ENCODE measurements at places on chromosomes 6 and 20.

GRCh38 chr20:63955827-63956663, at the start of gene UCKL1:
TSS of gene UCKL1 (minus strand) at chr20:63956416. CDS start at chr20:63956372, 44 bp downstream.
- DNase-seq: peak; percentile 87

GRCh38 chr20:22475662-22476061, 108.7 kb downstream of the FOXA2 start:
- no peak for DNase-seq

- DNase-seq: peak; percentile 54
Observed at GRCh38 chr20:24765316-24766142, 183.5 kb upstream of the CST7 start.

DNA sequence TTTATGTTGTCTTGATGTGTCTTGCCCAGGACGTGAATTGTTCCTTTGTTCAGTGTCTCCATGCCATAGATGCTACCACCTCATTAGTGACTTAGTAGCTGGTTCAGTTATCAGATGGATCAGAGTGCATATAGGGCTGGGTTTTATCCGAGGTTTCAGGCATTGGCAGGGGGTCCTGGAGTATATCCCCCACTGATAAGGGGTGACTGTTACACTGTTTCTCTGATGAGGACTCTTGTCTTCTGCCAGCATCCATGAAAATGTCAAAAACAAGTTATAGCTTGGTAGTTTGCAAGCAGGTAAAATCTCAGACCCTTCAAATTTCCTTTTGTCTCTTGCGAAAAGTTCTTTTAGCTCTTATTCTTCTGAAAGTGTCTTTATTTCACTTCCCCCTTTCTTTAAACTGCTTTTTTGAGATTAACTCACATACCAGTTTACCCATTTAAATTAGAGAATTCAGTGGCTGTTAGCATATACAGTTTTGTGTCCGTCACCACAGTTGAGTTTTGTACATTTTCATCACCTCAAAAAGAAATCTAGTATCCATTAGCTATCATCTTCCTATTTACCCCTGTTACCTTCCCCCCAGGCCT, 109.2 kb downstream of the CDYL start:
- DNase-seq: no peak

DNA sequence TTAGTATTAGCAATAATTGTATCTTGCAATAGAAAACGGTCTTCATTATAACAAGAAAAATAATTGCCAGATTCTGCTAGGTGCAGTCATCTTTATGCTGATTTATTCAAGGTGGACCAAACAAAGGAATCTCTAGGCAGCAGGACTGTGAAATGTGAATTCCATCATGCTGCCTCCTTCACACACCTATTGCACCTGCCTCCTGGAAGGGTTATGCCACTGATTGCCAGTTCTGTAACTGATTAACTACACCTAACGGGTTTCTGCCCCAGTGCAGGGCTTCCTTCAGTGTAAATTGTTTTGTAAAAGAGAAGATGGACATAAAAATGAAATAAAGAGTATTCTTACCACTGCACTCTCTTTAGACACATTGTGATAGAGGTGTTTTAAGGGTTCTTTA, 96.1 kb downstream of the FOXO3 start:
- DNase-seq: no peak

DNA sequence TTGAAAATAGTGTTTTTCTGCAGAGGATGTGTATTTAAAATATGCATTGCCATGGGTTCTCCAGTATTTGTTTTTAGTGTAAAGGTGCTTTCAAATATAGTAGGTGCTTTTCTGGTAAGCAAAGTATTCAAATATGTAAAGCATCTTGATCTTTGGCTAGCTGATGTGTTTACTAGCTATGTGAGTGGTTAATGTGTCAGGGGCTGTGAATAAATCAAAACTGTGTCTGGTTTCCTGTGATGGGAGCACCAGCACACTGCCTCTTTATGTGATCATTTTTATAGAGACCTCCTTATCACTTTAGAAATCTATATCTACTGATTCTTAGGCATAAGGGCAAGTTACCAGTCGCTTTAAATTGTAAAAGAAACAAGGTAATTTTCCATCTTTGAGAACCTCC, 388.9 kb upstream of the MAN1A1 start:
- DNase-seq: no peak

GRCh38 chr6:107056796-107057195, 28.8 kb downstream of the MTRES1 start:
- no peak for DNase-seq

DNA sequence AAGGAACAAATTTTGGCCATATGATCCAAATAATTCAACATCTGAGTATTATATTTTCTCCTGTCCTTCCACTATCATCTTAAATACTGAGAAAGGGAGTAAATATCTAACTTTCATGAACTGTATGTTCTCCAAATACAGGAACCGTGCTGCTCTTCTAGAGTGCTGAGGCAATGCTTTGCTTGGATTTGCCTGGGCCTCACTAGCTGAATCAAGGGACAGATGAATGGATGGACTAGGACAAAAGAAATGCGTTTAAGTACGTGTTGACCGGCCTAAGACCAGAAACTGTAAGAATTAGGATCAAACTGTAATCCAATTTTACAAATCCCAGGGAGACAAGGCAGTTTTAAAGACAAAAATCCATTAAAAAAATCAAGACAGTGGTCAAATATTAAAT, 362.4 kb upstream of the RUNX2 start:
- DNase-seq: no peak
